ENCODE measurements at places on chromosomes 4 and X.

- no peak for DNase-seq
Measured at GRCh38 chr4:159205466-159205865, 102.6 kb downstream of the RAPGEF2 start.

DNA sequence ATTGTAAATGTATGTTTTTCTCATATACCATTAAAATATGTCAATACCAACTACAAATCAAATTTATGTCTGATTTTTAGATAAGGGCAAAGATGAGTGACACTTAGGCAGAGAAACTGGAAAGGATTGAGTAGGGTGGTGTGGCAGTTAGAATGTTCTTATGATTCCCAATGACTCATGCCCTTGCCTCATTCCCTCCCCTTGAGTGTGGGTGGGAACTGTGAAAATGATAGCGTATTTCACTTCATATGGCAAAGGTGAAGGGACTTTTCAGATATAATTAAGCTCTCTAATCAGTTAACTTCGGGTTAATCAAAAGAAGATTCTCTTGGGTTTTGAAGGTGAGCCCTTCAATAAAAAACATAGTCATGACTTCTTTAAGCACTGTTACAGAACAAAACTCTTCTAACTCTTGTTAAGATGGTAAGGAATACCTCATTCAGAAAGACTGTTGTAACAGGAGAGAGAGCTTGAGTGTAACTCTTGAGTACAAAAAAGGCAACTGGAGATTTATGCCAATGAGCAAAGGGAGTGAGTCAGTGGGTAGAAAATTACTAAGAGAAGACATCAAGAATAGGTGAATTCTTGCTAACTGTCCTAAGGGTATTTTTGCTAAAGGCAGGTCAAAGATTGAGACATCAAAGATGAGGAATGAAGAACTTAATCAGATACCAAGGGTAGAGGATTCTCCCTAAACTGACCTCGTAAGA, 329.5 kb downstream of the KCTD8 start:
- no peak for DNase-seq

DNA sequence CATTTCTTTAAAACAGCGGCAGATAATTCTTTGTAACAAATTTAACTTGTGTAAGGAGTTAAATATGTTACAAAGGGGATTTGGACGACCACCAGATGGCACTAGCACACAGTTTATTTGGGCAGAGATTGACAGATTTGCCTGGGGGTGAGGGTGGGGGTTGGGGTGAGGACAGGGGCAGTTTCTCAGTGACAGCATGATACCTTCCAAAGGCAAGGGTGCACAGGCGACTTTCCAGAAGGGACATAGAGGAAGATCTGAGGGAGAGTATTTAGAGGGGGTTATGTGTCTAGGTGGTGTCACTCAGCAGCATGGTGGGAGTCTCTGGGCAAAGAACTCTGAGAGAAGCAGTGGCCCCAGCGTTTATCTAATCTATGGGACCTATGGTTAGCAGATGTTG, 9.6 kb upstream of the TMA16 start:
- DNase-seq: peak; percentile 14

GRCh38 chr4:41865981-41866798, 69.0 kb upstream of the TMEM33 start:
- DNase-seq: no peak

GRCh38 chrX:131987252-131987651, 35.9 kb upstream of the STK26 start:
- no peak for DNase-seq

DNA sequence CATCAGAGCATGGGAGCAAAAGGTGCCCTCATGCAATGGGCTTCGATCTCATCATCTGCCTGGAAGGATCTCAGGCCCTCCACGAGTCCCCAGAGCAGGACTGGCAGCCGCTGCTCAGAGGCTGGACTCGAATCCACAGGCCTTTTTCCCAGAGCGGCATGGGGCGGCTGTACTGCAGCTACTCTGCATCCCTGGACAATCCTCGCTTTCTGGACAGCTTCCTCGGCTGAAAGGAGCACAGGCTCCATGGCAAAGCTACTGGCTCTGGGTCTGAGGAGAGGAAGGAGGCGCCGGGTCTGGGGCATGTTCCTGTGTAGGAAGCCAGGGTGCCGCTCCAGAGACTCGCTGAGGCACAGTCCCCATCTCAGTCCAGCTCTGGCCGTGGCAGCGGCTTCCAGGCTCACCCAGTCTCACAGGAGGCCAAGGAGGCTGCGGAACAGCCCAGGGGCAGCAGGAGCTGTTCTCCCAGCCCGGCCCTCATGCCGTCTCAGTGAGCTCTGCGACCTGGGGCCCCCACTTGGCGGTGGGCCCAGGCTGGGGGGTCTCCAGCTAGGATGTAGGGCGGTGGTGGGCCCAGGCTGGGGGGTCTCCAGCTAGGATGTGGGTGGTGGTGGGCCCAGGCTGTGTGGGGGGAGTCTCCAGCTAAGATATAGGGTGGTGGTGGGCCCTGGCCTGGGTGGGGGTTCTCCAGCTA, 2.7 kb upstream of the SPON2 start:
- no peak for DNase-seq

GRCh38 chrX:149846789-149847188, 34.2 kb upstream of the MAGEA8 start:
- no peak for DNase-seq

DNA sequence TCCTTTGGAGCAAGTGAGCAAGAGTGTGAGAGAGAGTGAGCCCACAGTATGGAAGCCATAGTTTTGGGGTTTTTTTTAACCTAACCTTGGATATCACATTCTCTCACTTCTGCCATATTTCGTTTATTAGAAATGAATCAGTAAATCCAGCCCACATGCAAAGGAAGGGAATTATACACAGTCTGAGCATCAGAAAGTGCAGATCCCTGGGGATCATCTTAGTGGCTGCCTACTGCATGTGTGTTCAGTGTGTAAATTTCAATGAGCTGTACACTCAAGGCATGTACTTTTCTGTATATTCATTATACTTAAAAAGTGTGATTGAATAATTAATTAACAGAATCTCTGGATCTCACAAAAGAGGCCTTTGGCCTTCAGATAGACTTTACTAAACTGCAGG, 133.8 kb upstream of the PRPS2 start:
- no peak for DNase-seq

DNA sequence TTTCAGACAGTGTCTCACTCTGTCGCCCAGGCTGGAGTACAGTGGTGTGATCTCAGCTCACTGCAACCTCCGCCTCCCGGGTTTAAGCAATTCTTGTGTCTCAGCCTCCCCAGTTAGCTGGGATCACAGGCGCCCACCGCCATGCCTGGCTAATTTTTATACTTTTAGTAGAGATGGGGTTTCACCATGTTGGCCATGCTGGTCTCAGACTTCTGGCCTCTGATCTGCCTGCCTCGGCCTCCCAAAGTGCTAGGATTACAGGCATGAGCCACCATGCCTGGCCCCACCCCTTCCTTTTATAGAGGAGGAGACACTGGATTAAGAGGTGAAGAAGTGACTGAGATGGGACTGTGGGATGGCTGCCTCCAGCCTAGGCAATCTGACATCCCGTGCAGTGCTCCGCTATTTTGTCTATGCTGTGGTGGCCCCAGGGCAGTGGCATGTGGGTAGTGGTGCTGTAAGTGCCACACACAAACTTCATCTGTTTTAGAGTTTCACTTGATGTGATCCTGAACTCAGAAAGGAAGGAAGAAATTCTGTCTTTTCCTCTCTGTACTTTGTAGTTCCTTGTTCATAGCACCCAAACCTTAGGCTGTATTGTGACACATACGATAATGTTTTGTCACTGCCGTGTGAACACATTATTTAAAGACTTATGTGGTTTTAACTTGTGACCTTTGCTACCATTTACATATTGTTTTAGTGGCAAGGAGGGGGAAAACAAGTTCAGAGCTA, 48.9 kb downstream of the FNIP2 start:
- DNase-seq: peak; percentile 65

DNA sequence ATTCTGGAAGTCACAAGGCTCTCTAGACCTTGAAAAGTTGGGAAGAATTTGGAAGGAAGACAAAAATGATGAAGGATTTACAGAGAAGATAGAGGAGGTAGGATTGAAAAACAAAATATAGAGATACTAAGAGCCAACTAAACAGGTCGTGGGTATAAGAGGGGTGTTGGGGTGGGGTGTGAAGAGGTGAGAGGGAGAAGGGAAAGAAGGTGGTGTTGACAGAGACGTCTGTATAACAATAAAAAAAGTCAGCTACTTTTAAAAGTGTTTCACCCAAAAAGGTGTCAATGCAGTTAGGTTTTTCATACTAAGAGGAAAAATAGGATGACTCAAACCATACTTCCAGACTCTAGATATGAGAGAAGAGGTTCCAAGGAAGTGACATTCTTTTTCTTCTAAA, 33.0 kb upstream of the MAP3K15 start:
- no peak for DNase-seq

GRCh38 chr4:147809211-147809610, 77.3 kb downstream of the ARHGAP10 start:
- DNase-seq: no peak

- DNase-seq: no peak
Measured at GRCh38 chr4:21742326-21742725, 206.2 kb downstream of the KCNIP4 start.

DNA sequence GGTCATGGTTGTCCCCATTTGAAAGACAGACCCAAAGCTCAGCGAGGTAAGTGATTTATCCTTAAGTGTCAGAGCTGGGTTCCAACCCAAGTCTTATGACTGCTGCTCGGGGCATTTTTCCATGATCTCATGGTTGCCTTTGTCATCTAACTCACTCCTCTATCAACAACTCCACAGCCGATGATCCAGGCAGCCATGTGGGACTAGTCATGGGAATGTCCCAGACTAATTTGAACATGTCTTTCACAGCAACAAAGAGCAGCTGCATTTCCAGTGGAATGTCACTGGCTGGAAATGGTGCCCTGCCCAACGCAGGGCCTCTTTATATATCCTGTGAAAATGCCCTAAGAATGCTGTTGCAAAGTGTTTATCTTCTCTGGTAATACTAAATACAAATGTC, 284.8 kb upstream of the PPARGC1A start:
- no peak for DNase-seq

- peak; percentile 73 for DNase-seq
Measured at GRCh38 chr4:7964890-7965662, 25.4 kb upstream of the AFAP1 start.

- DNase-seq: no peak
Measured at GRCh38 chr4:4792466-4792865, 67.0 kb upstream of the MSX1 start.

DNA sequence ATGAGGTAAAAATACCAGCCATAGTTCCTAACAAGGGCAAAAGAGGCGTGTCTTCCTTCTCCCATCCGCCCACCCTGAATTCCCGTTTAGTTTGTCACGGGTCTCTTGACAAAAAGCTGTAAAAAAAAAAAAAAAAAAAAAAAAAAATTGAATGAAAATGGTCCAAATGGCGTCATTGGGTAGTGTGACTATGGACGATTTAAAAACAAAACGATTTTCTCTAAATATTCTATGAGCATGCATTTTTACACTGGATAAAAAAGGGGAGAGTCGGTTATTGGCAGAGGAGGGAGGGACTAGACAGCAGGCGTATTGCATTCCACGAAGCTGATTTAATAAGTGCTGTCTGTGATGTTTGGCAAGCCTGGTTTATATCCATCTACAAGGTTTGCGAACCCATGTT, at the start of gene FAM133A:
FAM133A (plus strand) TSS at position 338 of the 403 bp plus-strand sequence. CDS start 35,214 bp downstream, outside the sequence.
- peak; percentile 58 for DNase-seq

GRCh38 chr4:63211375-63211774, 1197.9 kb downstream of the TECRL start:
- DNase-seq: no peak

- DNase-seq: no peak
Measured at GRCh38 chr4:126123611-126124325, 809.0 kb downstream of the FAT4 start.

DNA sequence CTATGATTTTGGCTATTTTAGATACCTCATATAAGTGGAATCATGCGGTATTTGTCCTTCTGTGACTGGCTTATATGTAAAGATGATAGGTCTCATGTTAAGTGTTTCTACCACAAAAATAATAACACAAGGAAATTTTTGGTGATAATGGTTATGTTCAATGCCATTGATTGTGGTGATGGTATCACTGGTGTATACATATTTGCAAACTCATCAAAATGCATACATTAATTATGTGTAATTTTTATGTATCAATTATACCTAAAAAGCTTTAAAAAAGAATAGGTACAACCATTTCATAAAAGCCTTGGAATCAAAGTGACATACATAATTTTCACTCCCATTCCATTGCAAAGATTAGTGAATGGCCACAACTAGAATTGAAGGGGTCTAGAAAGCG, 178.3 kb upstream of the FMR1 start:
- no peak for DNase-seq

GRCh38 chr4:148692242-148692641, 250.0 kb upstream of the NR3C2 start:
- DNase-seq: no peak

DNA sequence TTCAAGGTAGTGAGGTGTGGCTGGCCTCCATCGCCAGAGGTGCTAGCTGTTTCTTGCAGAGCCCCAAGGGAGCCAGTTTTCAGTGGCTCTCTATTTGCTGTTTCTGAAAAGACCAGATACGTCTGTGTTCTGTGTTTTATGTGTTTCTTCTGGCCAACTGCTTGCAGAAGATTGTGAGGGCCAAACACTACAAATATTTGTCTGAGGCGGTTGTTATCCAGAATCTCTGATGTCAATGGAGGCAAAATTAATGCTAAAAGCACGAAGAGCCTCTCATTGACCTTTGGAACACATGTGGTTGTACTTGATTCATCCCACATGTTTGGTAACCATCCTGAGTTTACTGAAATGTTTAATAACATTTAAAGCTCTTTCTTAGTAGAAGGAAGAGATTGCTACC, 113.9 kb downstream of the CT47B1 start:
- no peak for DNase-seq

DNA sequence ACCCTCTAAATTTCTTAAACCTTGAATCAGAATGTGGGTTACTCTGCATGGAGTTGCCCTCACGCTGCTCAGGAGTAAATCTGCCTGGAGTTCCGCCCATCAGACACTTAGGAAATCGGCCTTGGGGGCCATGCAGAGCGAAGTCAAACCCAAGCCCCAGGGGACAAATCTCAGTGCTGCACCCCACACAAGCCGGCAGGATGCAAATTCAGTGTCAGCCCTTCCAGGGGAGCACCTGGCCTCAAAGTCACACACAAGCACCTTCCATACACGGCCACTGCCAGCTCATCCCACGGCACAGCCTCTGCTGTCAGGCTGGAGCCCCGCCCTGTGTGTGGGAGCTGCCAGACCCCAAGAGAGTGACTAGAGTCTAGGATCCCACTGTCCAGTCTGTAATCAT, 27.4 kb downstream of the RNF212 start:
- no peak for DNase-seq

DNA sequence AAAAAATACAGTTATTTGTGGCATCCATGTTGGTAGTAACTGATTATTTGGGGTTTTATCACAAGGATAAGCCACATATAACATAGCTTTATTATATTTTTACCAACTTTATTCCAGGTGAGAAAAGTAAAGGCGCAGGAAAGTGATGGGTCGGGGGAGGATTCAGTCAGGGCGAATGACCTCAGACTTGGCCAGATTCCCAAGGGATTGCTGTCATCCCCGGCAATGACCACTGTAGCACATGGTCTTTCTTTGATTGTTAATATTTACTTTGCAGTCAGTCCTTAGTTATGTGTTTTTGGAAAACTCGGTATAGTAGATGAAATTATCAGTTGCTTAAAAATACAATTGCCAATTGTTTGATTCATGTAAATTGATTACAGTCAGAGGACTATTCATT, 17.6 kb downstream of the GRIA3 start:
- no peak for DNase-seq

- DNase-seq: no peak
Measured at GRCh38 chrX:2960861-2961515, 31.8 kb upstream of the ARSD start.
